Testis (tissue), 5 donors: ENCODE measurements at places on chromosomes 5 and 9. TPM values are rescaled to one million over a fixed set of nuclear protein-coding genes. Genes with fewer than 3 reads are reported as not detected.

The GLDC gene
- polyA plus RNA-seq, result 12.2 TPM

The CER1 gene
- polyA plus RNA-seq, result not detected

The EXD3 gene
- polyA plus RNA-seq, result 8.9 TPM

DNA sequence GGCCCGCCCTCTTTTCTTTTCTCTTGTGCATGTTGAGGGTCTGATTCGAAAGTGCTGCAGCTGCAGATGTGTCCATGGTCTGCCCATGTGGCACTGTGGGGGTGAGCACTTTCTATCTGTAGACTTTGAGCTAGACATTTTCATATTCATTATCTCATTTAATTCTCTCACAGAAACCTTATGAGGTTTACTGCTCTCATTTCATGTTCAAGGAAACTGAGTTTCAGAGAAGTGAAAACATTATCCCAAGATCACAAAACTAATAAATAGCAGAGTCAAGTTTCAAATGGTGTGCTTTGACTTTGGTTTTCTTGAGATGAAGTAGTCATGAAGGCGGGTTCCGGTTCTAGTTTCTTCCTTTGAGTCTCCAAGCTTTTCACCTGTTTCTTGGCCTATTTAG, 536.5 kb upstream of the ZNF462 start:
- DNase-seq, result no peak

DNA sequence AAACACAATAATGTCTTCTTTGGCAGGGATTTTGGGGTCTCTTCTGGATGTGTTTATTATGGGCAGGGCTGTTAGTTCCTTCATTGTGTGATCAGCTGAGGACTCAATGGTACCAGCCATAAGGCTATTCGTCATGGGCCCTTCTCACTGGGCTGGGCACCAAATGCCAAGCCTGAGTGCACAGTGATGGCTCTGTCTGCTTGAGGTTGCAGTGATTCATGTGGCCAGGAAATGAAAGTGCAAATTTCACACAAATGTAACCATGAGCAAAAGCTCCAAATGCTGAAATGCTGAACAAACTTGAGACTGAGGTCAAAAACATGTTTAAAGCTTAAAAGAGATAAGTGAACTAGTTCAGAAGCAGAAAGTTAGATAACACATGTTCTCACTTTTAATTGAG, 191.0 kb downstream of the TARS1 start:
- no peak for DNase-seq

- no peak for DNase-seq
Observed at GRCh38 chr5:107633171-107633901, 37.4 kb downstream of the EFNA5 start.

GRCh38 chr9:7178729-7179128, 421.0 kb downstream of the KDM4C start:
- DNase-seq, result no peak

DNA sequence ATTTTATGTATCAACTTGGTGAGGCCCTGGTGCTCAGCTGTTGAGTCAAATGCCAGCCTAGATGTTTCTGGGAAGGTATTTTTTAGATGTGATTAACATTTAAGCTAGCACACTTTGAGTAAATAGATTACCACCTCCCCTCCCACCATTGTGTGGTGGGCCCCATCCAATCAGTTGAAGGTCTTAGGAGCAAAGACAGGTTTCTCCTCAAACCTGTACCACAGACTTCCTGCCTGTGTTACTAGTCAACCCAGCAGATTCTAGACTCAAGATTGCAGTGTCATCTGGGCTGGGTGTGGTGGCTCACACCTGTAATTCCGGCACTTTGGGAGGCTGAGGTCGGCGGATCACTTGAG, 33.8 kb downstream of the MRPL36 start:
- DNase-seq, result no peak

- no peak for DNase-seq
Observed at GRCh38 chr5:171166766-171167165, 142.3 kb upstream of the TLX3 start.

DNA sequence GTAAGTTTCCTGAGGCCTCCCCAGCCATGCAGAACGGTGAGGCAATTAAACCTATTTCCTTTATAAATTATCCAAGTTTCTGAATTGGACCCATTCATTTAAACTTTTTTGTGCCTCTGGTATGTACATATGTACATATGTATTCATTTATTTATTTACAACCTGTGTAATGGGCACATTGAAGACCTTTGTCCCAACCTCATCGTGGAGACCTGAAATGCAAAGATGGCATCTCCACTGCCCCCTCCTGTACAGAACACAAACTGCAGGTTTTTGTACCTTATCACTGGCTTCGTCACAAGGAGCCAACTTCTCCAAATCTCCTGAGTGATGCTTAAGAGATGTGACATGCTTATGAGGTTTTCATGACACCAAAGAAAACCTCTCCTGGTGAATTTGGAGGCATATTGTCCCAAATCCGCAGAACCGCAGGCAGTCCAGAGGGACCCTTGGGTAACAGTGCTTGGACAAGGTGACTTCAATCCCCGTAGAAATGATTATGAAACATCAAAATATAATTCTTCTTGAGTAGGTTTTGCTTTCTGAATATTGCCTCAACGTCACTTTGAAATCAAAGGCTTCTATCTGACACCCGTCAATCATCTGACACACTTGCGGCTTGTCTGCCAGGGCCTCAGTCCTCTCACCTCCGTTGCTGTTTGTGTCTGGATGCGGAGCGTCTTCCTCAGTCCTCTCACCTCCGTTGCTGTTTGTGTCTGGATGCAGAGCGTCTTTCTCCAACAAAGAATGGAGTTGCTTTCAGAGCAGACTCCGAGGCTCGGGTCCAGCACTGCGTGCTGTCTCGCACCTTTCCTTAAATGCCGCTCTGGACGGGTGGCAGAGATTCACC, 135.0 kb upstream of the IRX4 start:
- peak; percentile 50 for DNase-seq

DNA sequence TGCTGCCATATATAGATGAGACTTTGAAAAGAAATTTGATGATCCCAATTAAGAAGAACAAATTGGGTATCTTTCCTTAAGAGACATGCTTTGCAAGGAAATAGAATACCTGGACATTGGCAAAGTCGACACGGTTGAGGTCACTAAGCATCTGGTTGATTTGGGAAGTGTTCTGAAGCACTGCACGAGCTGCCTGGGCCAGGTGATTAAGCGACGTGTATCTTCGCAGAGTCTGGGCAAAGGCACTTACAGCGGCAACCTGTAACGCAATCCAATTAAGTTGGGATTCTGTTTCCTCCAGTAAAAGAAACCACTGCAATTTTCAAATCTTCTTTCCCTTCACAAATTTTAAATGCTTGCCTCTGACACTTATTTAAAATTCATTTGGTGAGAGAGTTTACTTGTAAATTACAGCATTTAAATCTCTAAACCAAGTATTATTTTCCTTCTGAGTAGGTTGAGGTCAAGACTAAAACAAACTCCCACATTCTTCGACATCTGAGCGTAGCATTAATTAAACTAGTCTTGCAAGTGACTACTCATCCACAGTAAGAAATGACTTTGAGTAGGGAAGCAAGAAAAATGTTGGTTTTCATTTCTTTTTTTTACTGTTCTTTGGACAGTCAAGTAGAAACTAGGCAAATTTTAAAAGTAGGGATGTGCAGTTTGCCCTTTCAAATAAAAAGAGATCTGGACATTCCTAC, 262.8 kb downstream of the RFX3 start:
- DNase-seq, result no peak

- no peak for DNase-seq
Observed at GRCh38 chr5:58043032-58043945, 416.6 kb downstream of the PLK2 start.

DNA sequence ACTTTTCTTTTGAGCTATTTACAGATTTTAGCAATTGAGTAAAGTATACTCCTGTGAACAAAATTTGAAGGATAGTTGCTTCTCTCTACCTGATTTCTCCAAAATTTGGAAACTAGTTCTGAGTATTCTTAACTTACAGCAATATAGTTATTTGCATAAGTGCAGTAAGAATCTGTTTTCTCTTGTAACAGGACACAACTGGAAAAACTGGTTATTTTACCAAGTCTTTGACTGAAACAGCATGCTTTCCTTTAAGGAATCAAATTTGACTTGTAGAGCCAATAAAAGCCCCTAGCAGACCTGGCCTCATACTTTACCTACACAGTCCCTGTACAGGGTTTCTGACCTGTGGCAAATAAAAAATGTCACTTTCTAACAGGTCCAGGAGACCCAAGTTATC, 301.9 kb upstream of the POU5F2 start:
- DNase-seq, result no peak

GRCh38 chr9:137020771-137021567, 7.1 kb downstream of the ABCA2 start:
- no peak for DNase-seq

DNA sequence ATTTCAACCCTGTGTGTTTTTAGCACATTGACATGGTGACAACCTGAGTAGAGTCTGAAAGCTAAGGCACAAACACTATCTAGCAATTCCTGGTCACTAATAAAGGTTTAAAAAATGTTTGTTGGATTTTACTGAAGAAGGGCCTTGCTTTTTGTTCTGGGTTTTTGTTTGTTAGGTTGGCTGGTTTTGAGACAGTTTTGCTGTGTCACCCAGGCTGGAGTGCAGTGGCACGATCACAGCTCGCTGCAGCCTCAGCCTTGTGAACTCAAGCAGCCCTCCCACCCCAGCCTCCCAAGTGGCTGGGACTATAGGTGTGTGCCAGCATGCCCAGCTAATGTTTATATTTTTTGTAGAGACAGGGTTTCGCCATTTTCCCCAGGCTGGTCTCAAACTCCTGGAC, 39.0 kb downstream of the PRKACG start:
- no peak for DNase-seq

DNA sequence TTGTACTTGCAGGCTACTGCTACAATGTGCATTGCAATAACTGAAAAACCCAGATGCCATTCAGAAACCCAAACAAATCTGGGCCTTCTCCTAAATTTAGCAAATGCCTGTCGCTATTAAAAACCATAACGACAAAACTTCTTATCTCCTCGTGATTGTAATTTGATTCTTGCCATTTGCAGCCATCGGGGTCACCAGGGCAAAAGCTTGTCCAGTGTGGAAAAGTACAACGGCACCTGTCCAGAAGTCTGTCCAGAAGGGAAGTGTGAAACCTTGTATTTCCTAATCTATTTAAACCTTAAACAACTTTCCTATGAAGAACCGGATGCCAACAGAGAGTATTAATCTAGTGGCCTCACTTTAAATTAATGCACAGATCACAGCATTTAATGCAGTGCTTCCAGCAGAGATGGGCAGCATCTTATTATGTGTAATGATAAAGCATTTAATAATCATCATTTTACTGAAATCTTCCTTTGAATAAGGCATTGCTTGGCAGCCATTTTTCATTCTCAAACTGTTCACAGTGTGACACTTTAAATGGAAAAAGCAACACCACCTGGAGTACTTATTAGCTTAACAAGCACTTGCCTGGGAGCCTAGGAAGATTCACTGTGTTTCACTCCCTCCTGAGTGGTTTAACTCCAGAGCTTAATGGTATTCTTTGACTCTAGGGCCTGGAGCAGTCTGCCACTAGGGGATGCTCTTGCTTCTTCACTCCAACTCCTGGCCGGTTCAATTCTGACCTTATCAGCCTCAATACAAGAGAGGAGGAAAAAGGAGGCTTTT, 4.9 kb upstream of the C7 start:
- peak; percentile 90 for DNase-seq

DNA sequence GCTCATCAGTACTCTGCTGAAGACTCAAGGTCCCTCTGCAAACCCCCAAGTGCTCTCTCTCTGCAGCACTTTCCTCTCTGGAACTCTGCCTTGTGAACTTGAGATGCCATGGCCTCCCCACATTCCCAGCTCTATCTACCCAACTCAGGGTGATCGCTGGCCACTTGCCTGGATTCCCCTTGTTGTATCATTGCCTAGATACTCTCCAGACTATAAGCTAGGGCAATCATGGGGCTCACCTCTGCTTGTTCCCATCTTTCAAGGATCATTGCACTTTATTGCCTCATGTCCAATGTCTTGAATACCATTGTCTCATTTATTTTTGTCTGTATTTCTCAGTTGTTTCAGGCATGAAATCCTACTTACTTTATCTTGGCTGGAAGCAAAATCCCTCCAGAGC, 144.1 kb downstream of the PLPPR1 start:
- DNase-seq, result no peak

- DNase-seq, result no peak
Observed at GRCh38 chr9:4826417-4827166, 33.8 kb downstream of the RCL1 start.

DNA sequence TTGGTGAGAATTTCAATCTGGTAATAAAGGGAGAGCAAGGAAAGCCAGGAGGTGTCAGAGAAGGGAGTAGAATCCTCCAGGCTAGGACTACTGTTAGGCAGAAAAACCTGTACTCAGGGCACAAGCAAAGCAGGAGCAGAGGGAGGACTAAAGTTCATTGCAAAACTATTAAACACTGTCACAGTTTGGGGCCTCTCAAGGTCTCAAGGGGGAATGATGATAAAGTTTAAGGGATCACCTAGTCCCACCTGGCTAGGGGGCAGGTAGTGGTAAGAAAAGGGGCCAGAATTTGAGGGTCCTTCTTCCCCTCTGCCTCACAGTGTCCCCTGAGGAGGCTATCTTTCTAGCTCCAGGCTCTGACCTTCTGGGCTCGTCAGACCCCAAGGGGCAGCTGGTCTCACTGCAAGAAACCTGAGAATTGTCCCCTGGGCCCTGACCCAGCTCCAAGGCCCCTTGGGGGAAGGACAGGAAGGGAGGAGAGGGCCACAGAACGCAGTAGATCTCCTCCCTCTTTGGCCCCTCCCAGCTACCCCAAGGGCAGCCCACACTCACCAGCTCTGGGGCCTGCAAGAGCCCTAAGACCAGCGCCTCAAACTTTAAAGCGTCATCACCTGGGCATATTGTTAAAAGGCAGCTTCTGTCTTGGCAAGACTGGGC, 974 bp downstream of the CCDC69 start:
- DNase-seq, result peak; percentile 60

DNA sequence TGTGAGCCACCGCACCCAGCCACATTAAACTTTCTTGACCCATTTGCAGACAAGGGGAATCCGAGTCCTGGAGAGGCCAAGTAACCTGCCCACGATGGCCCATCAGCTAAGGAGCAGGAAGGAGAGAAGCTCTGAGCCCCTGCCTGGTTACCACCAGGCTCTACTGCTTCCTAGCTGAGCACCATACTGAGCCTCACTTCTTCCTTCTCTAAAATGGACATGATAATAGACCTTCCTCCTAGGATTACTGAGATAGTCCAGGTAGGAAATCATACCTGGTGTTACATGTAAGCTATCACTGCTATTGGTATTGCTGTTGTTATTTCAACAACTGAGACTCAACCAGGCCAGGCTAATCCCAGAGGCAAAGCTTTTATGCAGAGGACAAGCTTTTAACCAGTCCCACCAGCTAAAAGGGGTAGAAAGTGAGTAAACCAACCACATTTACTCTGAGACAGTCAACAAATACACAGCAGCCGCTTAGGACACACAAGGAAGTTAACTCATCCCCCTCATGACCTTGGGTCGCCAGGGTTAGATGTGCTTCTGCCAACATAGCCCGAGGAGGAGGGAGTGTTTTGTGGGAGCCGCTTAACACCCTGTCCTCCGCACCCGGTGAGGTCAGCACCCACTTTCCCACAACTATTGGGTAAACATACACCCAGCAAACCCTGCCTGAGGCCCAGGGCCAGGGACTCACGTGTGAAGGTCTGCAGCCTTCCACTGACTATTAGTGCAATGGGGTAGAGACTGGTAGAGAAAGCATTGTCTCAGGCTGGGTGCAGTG, 20.6 kb upstream of the PTGES start:
- peak; percentile 62 for DNase-seq
